Stimulated activated CD4-positive, alpha-beta T cell treated with anti-CD3 and anti-CD28 coated beads, TNF-alpha, amount 100 ng/mL, for 48 hours (primary cell): ENCODE measurements at places on chromosomes 13 and 19.

- DNase-seq: no peak
These were observed 115.7 kb upstream of the STARD13 start for GRCh38 chr13:33401238-33401637.

GRCh38 chr13:50481936-50482335 is 361.6 kb downstream of the DLEU7 start:
- no peak for DNase-seq

DNA sequence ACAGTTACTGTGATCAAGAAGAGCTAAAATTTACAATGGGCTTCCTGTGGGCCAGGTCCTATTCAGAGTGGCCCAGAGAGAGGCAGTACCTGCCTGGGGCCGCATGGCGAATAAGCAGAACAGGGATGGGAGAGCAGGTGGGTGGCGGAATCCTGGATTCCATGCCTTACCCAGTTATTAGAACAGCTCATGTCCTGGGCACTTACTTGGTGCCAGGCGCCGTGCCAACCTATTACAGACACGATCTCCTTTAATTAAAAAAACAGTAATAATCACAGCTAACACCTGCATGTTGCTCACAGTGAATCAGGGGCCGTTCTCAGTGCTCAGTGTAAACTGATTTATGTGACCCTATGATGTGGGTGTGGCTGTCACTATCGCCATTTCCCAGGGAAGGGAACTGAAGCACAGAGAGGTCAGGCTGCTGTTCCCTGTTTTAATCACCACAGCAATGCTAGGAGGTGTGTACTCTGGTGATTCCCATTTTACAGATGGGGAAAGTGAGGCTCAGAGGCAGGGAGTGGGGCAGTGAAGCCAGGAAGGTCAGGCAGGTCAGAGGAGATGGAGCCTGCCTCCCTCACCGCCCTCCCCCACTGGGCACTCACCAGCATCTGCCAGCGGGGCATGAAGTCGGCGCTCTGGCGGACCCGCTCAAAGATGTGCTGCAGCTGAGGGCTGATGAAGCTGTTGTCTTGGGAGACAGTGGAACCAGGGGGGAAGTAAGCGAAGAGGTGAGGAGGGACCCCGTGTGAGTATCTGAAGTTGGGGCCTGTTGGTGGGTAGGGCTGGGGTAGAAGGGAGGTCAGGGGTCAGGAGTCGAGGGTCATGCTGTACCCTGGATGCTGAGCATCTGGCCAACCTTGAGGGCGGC is 12.0 kb downstream of the COQ8B start:
- DNase-seq: no peak

- no peak for DNase-seq
These were observed 55.9 kb downstream of the STARD13 start for GRCh38 chr13:33229446-33230177.

- no peak for DNase-seq
These were observed 761.5 kb downstream of the EFNB2 start for GRCh38 chr13:105773863-105774538.

DNA sequence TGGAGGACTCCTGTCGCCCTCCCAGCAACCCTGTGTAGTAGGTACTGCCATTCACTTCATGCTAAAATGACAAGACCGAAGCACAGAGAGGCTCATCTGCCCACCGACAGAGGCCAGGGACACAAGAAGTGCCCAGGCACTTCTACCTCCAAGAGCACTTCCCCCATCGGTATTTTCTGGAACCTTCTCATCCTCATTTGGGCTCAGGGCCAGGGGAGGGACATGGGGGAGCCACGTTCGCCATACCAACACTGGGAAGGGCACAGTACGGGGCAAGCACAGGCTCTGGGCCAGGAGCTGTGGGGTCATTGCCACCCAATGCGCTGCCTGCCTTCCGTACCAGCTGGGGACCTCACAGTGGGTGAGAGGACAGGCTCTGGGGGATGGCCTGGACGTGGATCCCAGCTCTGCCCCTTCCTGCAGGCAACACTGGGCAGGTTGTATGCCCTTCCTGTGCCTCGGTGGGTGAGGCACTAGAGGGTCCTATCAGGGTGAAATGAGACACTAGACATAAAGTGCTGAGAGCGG is 21.3 kb upstream of the CCNP start:
- DNase-seq: no peak

DNA sequence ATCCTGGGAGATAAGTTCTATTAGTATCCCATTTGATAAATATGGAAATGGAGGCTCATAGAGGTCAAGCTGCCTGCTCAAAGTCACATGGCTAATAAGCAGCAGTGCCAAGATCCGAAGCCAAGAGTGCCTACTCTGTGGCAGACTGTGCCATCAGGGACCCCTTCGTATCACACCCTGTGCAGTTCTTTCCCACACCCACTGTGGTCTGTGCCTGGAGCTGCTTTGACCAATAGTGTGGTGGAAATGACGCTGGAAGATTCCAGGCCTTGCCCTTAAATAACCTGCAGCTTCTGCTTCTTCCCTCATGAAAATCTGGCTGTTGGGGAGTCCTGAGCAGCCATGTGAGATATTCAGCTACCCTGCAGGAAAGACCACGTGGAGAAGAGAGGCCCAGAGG is 10.1 kb downstream of the OPA3 start:
- DNase-seq: no peak

DNA sequence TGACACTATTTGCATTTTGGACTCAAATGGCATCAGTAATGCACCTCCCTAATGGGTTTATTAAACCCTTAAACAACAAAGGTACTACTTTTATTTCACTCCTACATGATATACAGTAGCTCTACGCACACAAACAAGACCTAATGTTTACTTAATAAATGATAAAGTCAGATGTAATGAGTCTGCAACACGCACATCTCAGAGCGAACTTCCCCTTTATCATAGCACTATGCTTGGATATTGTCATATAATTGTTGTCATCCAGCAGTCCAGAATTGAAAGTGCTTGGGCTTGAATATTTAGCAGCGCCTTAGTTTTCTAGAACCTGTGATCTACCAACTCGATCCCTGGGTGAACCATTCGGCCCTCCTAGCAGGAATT is 772 bp downstream of the PARP4 start:
- DNase-seq: no peak

DNA sequence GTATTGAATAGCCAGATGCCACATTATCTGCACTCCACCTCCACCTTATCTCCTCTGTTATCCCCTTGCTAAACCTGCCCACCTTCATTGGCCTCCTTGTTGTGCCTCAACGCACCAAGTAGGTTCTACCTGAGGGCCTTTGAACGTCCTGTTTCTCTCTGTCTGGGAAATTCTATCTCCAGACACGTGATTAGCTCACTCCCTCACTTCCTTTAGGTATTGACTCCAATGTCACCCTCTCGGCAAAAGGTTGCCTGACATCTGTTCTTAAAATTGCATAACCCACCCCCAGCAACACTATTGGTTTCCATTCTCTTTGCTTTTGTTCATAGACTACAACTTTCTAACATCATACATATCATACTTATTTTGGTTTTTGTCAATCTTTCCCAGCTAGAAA is 56.5 kb upstream of the MEDAG start:
- no peak for DNase-seq

GRCh38 chr19:55377356-55378131 is 918 bp downstream of the TMEM190 start:
- DNase-seq: no peak

DNA sequence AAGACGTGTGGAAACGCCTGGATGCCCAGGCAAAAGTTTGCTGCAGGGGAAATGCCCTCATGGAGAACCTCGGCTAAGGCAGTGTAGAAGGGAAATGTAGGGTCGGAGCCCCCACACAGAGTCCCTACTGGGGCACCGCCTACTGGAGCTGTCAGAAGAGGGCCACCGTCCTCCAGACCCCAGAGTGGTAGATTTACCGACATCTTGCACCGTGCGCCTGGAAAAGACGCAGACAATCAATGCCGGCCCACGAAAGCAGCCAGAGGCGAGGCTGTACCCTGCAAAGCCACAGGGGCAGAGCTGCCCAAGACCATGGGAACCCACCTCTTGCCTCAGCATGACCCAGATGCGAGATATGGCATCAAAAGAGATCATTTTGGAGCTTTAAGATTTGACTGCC is 7.0 kb upstream of the EDNRB start:
- no peak for DNase-seq

DNA sequence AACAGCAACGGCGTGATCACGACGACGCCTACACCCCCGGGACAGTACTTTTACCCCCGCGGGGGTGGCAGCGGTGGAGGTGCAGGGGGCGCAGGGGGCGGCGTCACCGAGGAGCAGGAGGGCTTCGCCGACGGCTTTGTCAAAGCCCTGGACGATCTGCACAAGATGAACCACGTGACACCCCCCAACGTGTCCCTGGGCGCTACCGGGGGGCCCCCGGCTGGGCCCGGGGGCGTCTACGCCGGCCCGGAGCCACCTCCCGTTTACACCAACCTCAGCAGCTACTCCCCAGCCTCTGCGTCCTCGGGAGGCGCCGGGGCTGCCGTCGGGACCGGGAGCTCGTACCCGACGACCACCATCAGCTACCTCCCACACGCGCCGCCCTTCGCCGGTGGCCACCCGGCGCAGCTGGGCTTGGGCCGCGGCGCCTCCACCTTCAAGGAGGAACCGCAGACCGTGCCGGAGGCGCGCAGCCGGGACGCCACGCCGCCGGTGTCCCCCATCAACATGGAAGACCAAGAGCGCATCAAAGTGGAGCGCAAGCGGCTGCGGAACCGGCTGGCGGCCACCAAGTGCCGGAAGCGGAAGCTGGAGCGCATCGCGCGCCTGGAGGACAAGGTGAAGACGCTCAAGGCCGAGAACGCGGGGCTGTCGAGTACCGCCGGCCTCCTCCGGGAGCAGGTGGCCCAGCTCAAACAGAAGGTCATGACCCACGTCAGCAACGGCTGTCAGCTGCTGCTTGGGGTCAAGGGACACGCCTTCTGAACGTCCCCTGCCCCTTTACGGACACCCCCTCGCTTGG is 966 bp downstream of the JUNB start:
- DNase-seq: no peak

GRCh38 chr19:49863935-49864320 is 3.4 kb downstream of the PNKP start:
- no peak for DNase-seq

DNA sequence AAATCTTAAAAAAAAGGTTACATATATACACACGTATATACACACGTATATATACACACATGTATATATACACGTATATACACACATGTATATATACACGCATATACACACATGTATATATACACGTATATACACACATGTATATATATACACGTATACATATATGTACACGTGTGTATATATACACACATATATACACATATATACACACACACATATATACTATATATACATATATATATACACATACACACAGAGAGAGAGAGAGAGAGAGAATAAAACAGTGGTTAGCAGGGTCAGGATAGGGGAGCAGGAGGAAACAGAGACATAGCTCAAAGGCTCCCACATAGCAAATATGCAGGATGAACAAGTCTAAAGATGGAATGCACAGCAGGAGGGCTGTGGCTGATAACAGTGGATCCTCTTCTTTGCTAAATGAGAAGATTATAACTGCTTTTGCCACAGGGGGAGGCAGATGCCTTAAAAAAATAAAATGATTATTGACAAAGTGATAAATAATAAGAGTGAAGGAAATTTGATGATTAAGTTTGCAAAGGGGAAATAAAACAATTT is 714.5 kb downstream of the UQCRFS1 start:
- DNase-seq: no peak

GRCh38 chr19:595326-596262 is 5.9 kb downstream of the HCN2 start:
- no peak for DNase-seq

DNA sequence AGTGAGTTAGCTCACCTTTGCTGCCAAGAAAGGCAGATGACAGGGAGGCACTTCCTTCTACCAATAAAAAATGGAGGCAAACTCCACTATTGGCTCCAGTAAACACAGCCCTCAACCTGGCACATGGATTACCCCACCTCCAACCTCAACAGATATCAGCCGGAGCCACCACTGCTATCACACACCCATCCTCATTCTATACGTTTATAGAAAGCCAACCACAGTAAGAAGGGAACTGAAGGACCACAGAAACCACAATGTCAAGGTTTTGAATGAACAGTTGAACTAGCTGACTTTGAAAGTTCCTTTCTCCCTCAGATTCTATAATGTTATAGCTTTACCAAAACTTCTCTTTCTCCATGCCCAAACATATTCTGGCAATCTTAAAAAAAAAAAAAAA is 526.2 kb downstream of the UQCRFS1 start:
- DNase-seq: no peak

DNA sequence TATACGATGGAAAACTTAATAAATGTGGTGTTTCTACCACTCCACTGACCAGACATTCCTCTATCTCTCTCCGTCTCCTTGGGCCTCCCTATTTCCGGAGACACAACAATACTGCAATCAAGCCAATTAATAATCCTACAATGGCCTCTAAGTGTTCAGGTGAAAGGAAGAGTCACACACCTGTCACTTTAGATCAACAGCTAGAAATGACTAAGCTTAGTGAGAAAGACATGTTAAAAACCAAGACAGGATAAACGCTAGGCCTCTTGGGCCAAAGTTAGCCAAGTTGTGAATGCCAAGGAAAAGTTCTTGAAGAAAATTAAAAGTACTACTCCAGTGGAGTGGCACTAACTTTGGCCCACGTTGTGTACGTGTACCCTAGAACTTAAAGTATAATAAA is 22.5 kb downstream of the ZDHHC20 start:
- no peak for DNase-seq

DNA sequence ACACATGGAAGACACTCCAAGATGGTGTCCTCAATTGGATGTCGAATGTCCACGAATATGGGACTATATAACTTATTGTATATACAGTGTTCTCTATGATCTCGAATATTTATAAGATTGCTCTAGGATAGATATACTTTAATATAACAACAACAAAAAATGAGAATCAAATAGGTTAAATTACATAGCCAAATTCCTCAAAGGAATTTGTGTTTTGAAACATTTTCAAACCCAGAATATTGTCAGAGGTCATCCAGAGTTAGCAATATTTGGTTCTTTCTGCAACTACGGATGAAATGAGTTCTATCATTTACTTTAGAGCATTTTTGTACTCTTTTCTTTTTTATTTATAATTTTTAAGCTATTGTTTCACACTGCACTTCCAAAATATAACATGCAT is 857.8 kb downstream of the GPC5 start:
- DNase-seq: no peak

DNA sequence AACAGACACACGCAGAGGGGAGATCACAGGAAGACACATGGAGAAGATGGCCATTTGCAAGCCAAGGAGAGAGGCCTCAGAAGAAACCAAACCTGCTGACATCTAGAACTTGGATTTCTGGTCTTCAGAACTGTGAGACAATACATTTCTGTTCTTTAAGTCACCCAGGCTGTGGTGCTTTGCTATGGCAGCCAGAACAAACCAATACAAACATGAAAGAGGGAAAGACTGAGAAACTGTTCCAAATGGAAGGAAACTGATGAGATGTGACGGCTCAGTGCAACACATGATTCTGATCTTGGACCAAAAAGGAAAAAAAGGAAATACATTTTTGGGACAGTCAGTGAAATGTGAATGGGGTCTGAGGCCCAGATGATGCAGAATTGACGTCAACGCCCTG is 30.2 kb upstream of the SACS start:
- DNase-seq: no peak

- DNase-seq: no peak
These were observed 26.7 kb downstream of the CRTC1 start for GRCh38 chr19:18710186-18710585.
